ENCODE measurements at places on chromosomes 5 and 9.

- no peak for DNase-seq
Measured at GRCh38 chr5:74244406-74244805, 396.1 kb downstream of the ENC1 start.

- DNase-seq: no peak
Measured at GRCh38 chr5:17114715-17115599, 102.5 kb upstream of the BASP1 start.

DNA sequence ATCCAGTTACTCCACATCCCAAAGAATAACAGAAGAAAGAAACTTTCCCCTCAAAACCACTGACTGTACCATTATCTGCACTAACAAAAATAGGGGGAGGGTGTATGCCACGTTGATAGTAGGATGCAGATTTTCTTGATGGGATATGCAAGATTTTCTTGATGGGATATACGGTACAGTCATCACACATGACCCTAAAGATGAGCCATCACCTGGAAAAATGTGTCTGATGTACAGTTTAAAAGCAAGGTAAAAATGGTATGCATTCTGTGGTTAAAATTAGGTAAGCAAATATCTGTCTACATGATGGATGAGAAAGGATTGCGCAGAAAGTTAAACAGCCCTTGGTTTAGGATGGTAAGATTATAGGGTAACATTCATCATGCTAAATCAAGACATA, 8.6 kb downstream of the COL23A1 start:
- DNase-seq: no peak

DNA sequence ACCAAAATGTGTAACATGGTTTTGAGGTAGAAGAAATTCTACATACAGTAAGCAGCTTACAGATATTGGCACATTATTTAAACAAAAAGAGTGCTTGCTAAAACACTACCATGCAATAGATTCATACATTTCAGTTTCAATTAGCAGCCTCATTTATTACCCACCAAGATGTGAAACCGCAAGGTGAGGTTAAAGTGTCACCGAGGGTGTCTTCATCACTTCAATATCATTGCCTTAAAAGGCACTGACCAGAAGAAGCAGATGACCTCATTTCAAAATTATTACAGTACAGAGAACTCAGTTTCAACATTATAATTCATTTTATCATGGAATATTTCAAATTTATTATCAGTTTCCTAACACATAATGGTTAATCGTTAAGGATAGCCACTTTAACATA, 302.2 kb downstream of the ISL1 start:
- no peak for DNase-seq

- DNase-seq: no peak
Measured at GRCh38 chr5:163968651-163969050, 463.2 kb downstream of the MAT2B start.

DNA sequence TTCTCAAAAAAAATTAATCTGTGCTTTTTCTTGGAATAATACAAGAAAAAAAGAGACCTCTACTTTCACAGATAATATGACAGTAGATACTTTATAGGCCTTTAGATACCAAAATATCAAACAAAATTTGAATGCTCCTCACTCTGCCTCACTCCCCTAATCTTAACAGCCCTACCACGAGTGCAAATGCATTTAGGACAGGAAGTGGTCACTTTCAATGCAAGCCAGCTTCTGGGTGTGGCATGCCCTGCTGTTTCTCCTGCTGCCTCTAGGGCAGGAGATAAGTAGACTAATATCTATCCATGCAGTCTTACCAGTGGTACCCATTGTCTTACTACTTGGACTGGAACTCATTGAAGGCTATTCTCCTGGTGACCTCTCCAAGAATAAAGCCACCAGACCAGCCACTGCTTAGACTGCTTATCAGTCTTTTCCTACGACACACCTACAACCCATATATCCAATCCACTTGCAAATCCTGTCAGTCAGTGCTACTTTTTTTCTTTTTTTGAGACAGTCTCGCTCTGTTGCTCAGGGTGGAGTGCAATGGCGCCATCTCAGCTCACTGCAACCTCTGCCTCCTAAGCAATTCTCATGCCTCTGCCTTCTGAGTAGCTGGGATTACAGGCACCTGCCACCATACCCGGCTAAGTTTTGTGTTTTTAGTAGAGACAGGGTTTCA, 23.0 kb downstream of the FRRS1L start:
- no peak for DNase-seq

- no peak for DNase-seq
Measured at GRCh38 chr5:7467179-7467578, 71.2 kb downstream of the ADCY2 start.

- no peak for DNase-seq
Measured at GRCh38 chr5:27472000-27472763, 433.8 kb upstream of the CDH9 start.

- DNase-seq: no peak
Measured at GRCh38 chr5:167921796-167922195, 369.6 kb upstream of the WWC1 start.

Data from mesenteric fat pad (tissue), 1 donor.